ENCODE measurements at places on chromosomes 7 and 10. TPM values are rescaled to one million over a fixed set of nuclear protein-coding genes. Genes with fewer than 3 reads are reported as not detected.

The DGKI gene
- 76.1 TPM for total RNA-seq

The ZNF239 gene
- 2.6 TPM for total RNA-seq

The PTTG1IP2 gene
- not detected for total RNA-seq

The SNX8 gene
- total RNA-seq: 5.1 TPM

The ATG9B gene
- total RNA-seq: 2.6 TPM

- no peak for DNase-seq
Observed at GRCh38 chr7:20786779-20787659, at the start of gene SP8. Gene SP8, minus strand, starts transcription at chr7:20786886. Its CDS starts 88 bp downstream, at chr7:20786798.
